ENCODE measurements at places on chromosomes 7 and 10.
A peak's percentile ranks its signal among the peaks of the same experiment; 100 is the strongest.

GRCh38 chr7:27316311-27316710, 73.7 kb downstream of the EVX1 start:
- DNase-seq, result no peak

- DNase-seq, result no peak
Observed at GRCh38 chr10:113630929-113631533, 32.8 kb downstream of the NRAP start.

GRCh38 chr7:107319724-107320228, 150.1 kb upstream of the GPR22 start:
- DNase-seq, result no peak

DNA sequence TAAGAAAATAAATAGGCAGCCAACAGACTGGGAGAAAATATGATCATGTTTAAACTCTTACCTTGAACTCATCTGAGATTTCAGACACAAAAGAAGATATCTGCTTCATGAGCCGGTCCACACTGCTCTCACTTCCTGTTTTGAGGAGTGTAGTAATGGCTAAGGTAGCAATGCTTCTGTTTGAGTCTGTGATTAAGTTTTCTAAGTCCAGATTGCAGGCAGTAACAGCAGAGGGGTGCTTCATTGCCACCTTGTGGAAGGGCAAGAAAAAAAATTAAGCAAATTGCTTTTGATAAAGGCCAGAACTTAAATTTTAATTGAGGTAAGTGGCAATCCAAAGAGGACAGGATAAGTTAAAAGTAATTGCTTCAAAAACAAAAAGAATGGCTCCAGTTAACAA, 69.1 kb downstream of the MEST start:
- DNase-seq, result no peak

GRCh38 chr7:93378131-93378760, 146.1 kb downstream of the VPS50 start:
- DNase-seq, result no peak

DNA sequence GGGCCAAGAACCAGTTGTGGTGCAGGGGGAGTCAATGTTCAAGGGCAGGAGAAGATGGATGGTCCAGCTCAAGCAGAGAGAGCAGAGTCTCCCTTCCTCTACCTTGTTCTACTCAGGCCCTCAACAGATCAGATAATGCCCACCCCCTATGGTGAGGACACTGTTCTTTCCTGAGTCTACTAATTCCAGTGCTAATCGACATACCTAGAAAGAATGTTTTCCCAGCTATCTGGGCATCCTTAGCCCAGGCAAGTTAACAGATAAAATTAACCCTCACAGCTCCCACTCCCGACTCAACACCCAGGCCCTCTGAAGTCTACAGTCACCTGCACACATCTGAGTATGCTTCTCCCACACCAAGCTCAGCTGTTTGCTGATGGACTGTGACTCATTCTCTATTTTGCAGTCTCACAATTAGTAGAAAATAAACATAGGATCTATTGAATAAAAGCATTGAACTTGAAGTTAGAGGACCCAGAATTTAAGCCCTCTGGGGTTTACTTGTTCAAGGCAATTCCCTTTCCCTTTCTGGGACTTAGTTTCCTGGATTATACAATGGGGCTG, 17.1 kb downstream of the COL13A1 start:
- no peak for DNase-seq

DNA sequence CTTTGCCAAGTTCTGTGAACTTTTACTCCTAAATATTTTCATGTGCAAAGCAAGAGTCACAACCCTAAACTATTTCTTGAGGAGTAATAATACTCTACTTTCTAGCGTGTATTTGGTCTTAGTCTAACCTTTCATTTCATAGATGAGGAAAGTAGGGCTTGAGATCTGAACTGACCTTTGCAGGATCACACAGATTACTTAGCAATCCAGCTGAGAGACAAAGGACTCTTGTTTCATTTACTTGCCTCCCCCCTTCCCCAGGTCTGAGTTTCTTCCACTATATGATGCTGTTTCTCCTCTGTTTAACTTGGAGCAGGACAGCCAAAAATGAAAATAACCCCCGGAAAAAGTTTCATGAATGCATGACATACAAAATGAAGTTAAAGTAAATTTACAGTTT, 75.3 kb upstream of the PTN start:
- DNase-seq, result no peak

DNA sequence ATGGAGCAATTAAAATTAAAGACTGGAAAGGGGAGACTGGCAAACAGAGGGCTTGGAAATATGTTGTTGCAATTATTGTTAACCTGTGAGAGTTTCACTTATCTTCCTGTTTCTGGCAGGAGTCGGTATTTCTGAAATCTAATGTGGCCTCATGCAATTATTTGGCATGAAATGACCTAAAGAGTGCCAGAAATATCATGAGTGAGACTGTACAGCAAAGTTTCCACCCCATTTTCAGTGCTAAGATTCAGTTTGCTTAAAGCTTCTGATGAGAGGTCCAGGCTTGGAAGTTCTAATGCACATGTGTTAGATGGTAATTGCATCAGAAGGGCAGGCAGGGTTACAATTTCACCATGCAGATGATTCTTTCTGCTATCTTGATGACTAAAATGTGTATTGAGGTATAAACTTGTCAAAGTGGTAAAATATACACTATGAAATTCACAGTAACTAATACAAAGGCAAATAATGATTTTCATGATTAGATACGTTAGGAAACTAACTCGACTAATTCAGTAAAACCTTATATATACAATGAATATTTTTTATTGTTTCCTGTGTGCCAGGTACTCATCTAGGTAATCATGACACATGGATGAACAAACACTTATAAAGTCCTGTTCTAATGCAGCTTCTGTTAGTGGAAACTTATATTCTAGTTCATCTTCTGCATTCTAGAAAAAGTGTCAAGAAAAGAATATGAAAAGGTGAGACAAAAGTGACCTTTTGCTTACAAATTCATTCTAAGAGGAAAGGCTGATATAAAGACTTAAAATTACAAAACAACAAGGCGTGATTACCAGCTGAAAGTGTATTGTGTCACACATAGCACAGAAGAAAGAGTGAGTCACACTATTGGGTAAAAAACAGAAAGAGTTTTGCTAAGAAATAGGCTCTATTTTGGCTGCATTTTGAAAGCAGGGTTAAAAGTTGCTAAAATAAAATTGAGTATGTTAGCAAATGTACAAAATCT, 533.4 kb upstream of the SEMA3D start:
- no peak for DNase-seq

GRCh38 chr7:6495597-6496262, 48.0 kb upstream of the DAGLB start:
- no peak for DNase-seq

DNA sequence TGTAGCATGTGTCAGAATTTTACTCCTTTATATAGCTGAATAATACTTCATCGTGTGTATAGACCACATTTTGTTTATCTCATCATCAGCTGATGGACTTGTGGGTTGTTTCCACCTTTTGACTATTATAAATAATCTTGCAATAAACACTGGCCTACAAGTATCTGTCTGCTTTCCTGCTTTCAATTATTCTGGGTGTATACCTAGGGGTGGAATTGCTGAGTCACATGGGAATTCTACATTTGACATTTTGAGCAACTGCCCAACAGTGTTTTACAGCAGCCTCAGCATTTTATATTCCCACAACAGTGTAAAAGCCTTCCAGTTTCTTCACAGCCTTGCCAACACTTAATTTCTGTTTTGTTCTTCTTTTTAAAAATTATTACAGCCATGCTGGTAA, 200.3 kb upstream of the PRSS1 start:
- no peak for DNase-seq

DNA sequence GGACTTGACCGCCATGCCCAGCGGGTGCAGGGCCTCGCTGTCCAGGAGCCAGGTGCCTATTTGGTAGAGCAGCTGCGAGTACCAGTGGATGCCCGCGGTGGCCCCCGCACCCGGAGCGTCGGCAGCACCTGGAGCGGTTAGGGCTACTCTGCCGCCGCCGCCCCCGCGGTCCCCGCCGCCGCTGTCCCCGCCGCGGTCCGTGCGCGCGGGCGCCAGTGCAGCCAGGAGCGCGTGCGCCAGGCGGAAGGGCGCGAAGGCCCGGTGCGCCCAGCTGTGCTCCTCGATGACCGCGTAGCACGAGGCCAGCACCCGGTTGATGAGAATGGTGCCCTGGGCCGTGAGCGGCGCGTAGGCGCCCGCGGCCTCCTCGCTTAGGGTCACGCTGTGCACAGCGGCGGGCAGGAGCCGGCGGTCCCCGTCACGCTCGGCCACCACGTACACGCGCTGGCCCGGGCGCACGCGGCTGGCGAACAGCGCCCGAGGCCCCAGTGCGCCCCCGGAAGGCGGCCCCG, 9.3 kb downstream of the SHH start:
- DNase-seq, result no peak

- DNase-seq, result no peak
Observed at GRCh38 chr7:48274662-48275061, 103.4 kb downstream of the ABCA13 start.

DNA sequence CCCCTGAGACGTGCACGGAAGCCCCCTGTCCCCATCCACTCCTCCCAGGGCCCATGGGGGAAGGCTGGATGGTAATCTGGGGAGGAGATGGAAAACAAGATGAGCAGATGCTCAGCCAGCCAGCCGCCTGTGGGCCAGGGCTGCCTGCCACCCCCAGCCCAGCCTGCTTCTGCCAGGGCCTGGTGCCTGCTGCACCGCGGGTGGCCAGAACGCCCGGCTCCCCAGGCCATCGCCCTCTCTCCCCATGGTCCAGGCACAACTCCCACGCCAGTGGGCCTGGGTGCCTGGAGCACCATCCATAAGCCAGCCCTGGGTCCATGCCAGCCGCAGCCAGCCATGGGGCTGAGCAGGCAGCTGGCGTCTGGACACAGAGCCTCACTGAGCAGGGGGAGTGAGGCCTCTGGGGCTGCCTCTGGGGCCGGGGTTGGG, 57.2 kb upstream of the ELN start:
- DNase-seq, result no peak

GRCh38 chr7:2023877-2024566, 208.7 kb downstream of the MAD1L1 start:
- DNase-seq, result no peak

GRCh38 chr10:62817766-62818425, 1.7 kb upstream of the EGR2 start:
- peak; percentile 71 for DNase-seq

GRCh38 chr10:6109444-6109775, 20.6 kb downstream of the RBM17 start:
- no peak for DNase-seq

DNA sequence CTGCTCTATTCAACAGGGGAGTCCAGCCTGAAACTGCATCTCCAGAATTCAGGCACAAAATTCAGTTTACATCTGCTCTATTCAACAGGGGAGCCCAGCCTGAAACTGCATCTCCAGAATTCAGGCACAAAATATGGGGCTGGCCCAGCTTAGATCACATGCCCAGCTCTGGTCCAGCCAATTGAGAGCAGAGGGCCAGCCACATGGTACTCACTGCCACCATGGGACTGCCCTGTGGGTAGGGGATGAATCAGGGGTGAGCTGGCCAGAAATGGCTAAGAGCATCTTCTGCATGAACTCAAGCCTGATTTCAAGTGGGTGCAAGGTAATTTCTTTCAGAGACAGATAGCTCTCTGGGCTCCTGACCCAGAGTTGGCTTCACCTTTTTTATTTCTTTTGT, 156.6 kb upstream of the LYZL2 start:
- DNase-seq, result no peak

- DNase-seq, result no peak
Observed at GRCh38 chr10:17562614-17563013, 54.6 kb downstream of the HACD1 start.

DNA sequence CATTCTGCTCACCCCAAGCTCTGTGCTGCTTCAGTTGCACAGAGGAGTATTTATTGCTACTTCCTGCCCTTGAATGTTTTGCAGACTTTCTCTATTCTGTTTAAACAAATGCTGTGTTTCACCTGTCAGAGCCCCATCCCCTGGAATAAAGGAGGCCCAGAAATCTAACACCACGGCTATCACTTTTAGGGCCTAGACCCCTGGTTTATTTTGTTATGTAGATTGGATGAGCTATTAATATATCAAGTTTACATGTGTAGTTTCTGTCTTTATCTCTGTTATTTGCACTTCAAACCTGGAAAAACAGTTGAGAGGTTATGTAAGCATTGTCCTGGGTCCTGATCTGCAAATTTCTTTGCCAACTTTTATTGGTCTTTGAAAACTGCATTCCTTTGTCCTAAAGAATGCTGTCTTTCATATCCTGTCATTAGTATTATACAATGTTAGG, 630.1 kb downstream of the PARD3 start:
- DNase-seq, result no peak

- DNase-seq, result no peak
Observed at GRCh38 chr7:157896774-157897555, 560.2 kb downstream of the DNAJB6 start.

DNA sequence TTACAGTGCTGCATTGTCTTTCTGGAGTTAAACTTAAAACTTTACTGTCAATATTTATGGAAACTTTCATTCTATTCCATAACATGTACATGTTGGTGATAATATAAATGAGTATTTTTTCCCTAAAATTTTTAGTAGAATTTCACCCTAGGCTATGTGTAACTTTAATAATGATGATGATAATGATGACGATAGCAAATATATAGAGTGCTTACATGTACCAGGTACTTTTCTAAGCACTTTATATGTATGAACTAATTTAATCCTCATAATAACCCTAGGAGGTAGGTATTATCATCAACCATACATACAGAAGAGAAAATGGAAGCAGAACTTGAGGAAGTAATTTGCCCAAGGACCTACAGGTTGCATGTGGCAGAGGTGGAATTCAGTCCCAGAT, 85.6 kb downstream of the LRRTM3 start:
- DNase-seq, result no peak

DNA sequence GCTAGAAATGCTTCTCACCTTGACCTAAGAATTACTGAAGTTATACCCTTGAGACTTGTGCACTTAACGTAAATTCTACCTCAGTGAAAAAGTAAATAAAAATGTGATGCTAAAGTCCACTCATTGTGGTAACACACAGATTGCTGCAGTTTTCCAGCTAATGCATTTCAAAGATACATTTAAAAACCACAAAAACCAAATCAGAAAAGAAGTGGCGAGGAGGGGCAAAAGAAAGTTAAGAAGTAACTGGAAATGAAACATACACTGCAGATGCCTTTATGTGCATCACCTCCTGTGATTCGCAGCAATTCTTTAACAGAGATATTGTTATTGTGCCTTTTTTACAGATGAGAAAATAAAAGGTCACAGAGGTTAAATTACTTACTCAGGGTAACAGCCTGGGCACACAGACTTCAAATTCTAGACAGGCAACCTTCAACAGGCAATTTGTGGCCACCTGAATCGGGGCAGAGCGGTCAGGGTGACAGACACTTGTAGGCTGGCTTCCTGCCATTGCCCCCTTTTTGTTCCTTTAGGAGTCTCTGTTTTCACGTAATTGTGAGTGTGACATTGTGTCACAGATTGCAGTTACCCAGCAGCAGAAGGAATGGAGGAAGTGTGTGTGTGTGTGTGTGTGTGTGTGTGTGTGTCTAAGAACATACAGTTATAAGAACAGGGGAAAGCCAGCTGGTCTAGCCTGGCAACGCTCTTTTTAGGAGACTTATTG, 1.9 kb downstream of the WIPF3 start:
- no peak for DNase-seq

DNA sequence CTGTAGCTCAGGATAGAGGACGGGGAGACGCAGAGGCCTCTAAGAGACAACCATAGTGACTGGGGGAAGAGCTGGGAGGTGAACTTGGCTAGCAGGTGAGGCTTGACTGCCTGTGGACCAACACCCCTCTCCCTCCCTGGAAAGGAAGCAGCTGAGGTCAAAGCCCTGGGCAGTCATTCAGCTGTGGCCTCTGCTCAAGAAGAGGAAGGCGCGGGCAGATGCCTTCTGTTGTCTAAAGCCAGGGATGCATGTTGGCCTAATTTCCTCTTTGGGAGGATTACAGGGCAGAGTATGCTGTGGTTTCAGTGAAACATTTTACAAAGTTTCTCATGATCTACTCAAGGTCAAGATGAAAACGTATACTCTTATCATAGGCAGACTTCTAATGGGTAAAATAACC, 327.1 kb downstream of the PRPF18 start:
- DNase-seq, result no peak
